Stimulated activated CD8-positive, alpha-beta memory T cell treated with anti-CD3 and anti-CD28 coated beads, Interleukin-15, amount 100 ng/mL, for 48 hours (primary cell): ENCODE measurements at places on chromosomes 11 and 22.

GRCh38 chr11:74783241-74783871, 34.7 kb downstream of the RNF169 start:
- DNase-seq, result no peak

GRCh38 chr11:11351042-11351586, 1.9 kb downstream of the CSNK2A3 start:
- no peak for DNase-seq

DNA sequence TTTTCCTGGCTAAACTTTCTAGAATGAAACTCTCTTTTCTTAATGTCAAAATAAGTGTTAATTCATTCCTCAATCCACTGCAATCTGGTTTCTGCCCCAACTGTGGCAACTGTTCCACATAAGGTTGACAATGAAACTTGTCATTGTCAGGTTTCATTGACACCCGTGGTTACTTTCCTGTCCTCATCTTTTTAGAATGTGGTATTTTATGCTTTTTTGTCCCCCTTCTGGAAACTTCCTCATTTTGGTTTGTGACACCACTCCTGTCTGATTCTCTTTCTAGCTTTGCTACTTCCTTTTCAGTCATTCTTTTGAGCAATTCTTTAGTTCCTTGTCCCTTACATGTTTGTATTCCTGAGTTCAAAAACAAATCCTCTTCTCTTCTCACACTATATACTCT, 7.5 kb upstream of the PDE3B start:
- no peak for DNase-seq

GRCh38 chr22:27329966-27330645, 471.4 kb downstream of the MN1 start:
- DNase-seq, result no peak

DNA sequence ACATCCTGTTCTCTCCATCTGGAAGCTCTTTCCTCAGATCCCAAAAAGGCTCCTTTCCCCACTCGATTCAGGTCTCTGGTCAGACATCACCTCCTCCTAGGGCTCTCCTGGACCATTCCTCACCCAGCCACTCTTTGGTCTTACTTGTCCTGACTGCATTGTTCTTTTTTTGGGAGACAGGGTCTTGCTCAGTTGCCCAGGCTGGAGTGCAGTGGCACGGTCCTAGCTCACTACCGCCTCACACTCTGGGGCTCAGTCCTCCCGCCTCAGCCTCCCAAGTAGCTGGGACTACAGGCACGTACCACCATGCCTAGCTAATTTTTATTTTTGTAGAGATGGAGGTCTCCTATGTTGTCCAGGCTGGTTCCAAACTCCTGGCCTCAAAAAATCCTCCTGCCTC, 2.2 kb upstream of the CORO1B start:
- DNase-seq, result no peak

DNA sequence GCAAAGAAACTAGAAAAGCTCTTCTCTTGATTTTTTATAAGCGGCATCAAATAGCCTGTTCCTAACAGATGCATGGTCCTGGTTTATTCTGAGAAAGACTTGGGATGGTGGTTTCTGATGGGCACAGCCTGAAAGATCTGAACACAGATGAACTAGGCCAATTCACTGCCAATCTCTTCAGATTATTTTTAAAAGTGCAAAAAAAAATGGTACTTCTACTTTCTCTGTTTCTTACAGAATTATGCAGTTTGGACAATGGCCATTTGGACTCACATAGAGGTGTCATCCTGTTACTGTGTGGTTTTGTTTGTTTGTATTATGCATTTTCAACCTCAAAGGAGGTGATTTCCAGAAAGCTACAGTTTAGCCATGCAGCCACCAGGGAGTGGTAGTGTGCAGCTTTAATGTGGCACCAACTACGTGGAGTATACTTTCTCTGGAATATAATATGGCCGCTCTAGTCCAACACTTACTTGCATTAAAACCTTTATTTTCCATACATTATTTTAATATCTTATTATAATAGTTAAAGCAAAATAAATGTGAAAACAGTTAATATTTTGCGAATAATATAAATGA, 469.8 kb upstream of the KIRREL3 start:
- DNase-seq, result no peak

DNA sequence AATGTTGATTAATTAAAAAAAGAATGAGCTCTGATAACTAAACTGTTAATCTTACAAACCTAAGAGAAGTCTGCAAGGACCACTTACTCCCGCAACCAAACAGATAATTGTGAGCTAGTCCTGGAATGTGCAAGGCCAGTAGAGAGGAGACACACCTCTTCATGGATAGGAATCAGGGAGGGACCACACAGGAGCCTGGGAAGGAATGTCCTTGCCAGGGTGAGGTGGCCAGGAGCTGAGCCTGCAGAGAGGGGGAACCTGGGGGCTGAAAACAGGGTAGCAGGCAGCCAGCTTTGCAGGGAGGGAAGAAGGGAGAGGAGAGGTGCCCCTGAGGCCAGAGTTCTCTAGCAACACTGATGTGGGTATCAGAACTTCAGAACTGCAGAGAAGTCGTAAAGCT, 9.4 kb upstream of the NLRP10 start:
- DNase-seq, result no peak
